ENCODE measurements at places on chromosomes 7 and 10. TPM values are rescaled to one million over a fixed set of nuclear protein-coding genes. Genes with fewer than 3 reads are reported as not detected.

Gene DPY19L1
- total RNA-seq = 28.9 TPM

- no peak for DNase-seq
These were observed 341.7 kb upstream of the SMIM30 start for GRCh38 chr7:113460067-113460466.

DNA sequence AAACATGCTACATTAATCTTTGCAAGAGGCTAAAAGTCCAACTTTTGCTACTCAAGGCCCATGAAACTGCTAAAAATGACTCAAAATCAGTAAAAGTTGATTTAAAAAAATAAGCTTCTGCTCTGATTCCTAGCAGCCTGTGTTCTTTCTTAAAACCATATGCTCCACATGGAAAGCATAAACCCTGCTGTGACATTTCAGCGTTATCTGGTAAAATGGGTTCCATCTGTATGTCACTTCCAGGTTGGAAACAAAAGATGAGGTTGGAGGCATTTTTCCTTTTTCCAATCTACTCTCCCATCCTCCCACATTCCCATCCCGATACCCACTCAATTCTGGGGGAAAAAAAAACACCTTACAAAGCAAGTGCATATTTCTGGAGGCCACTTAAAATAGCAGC is 439.5 kb downstream of the NEBL start:
- no peak for DNase-seq

GRCh38 chr7:140267381-140268226 is 90.8 kb upstream of the KDM7A start:
- DNase-seq = no peak

GRCh38 chr7:150793569-150794238 is 6.5 kb downstream of the TMEM176B start:
- DNase-seq = no peak

Gene CDC14C
- not detected for total RNA-seq

DNA sequence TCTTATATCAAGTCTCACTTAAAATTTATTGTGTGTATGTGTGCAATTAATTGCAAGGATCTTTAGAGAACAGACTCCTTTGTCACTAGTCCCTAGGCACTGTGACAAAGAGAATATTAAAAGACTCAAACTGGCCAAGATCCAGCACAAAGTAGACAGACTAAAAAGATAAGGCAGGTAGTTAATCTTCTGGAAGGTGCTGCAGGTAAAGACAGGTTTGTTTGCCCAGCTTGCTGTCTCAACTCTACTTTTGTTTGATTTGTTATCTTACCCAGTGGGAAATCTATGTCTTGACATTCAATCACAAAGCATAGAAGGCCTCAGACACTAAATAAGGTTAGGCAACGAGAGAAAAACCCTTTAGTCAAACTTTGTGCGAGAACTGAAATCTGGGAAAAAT is 807.9 kb upstream of the LRRN3 start:
- no peak for DNase-seq

Measured in PC-9 (cell line).